NCI-H1092 treated with DMSO at 0.1 percent for 48 hours (cell line): ENCODE measurements at places on chromosomes 11 and 22.

DNA sequence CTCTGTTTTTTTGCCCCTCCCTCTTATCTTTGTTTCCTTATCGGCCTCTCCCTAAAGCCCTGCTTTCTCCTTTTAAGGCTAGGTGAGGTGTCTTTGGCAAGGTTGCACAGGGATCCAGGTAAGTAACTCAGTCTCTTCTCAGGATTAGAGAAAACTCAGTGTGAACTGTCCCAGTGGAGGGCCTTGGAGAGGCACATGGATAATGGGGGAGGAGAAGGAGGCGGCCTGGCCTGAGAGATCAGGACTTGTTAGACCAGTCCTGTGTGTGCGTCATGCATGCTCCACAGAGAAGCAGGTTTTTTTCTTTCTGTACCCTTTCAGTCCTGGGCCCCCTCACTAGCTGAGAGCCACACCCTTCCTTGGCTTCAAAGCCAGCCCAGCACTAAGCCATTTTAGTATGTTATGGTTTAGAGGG lies 19.9 kb downstream of the CTNND1 start:
- DNase-seq, result no peak

- DNase-seq, result no peak
Observed at GRCh38 chr22:48432781-48433518, 1394.7 kb downstream of the BRD1 start.

- no peak for DNase-seq
Observed at GRCh38 chr11:20260307-20260706, 100.0 kb upstream of the DBX1 start.

GRCh38 chr22:42442748-42443147 lies 10.5 kb upstream of the NFAM1 start:
- DNase-seq, result no peak

DNA sequence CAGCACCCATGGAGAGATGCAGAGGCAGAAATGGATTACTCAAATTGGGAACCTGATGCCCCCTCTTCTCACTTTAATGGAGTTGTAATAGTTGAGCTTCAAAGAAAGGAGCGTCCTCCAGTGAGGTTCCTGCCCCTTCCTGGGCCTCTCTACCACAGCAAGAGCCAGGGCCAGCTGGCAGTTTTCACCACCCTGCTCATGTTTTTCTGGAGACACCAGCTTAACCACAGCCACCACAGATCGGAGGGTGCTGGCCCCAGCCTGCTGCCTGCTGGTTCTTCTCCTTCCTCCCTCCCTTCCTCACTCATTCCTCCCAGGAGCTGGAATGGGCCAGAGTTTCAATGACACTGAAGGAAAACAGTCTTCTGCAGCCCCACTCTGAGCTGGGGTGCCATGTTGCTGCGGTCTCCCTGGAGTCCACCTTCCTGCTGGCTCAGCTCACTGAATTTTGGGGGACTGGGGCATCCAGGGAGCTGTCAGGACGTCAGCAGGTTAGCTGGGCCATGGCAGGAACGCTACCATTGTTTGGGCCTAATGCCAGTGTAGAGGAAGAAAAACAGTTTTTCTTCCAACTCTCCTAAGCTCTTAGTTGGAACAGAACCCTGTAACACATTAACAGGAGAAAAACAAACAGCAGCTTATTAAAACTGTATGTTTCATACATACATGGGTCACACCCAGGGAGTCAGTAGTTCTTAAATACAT lies 57.7 kb downstream of the TRAF6 start:
- DNase-seq, result no peak

DNA sequence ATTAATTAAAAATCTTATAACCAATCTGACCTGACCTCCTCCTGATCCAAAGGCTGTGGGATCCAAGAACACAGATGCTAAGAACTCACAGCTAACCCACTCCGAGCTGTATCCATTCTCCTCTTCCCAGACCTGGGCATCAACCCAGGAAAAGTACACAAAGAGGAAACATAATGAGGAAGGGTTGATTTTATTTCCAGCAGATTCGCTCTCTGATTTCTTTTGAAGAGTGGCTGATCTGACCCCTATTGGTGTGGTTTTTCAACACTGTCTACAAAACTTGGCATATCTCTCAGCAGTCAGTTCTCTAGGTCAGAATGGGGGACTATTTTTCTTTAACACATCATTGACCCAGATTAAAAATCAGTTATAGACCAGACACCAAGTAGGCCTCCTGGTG lies 201.9 kb upstream of the UBASH3B start:
- DNase-seq, result peak; percentile 91

- no peak for DNase-seq
Observed at GRCh38 chr11:60195923-60196368, 13.1 kb upstream of the MS4A6A start.

- no peak for DNase-seq
Observed at GRCh38 chr11:120178561-120179056, 32.2 kb upstream of the OAF start.

- peak; percentile 6 for DNase-seq
Observed at GRCh38 chr11:64566042-64566914, 24.7 kb upstream of the SLC22A12 start.

GRCh38 chr11:1608363-1608762 lies at the start of gene KRTAP5-3:
Gene KRTAP5-3 (minus strand): TSS chr11:1608463. CDS start chr11:1608385, 78 bp downstream.
- DNase-seq, result no peak

DNA sequence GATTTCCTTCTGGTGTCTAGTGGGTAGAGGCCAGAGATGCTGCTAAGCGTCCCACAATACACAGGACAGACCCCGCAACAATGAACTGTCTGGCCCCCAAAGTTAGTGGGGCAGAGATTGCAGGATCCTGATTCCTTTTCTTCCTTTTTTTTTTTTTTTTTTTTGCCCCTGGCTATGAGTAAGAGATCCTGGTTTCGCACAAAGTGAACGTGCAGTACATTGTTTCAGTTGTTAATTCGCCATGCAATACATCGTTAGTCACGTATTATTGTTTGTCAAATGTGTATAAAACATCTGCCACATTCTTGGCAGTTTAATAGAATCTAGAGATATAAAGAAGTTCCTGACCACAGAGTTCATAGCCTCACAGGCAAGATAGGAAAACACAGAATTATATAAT lies 20.2 kb downstream of the ST3GAL4 start:
- no peak for DNase-seq

DNA sequence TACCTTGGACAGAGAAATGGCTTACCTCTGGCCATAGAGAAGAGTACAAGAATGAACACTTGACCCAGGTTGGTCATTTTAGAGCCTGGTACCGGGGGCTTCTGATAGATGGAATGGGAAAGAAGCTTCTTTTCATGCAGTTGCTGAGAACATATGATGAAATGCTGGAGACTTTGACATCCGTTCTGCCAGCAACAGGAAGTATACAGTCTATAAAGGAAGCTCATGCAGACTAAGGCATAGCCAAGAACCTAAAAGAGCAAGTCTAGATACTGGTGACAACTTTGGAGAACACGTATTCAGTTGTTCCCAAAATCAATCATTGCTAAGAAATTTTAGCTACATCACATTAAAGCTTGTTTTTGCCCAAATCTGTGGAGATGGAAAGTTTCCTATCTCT lies 894.6 kb downstream of the METTL15 start:
- no peak for DNase-seq

GRCh38 chr11:85762226-85762625 lies 48.7 kb downstream of the SYTL2 start:
- no peak for DNase-seq
